ENCODE measurements at places on chromosomes 1 and 21. TPM values are rescaled to one million over a fixed set of nuclear protein-coding genes. Genes with fewer than 3 reads are reported as not detected.
A peak's percentile ranks its signal among the peaks of the same experiment; 100 is the strongest.

Gene BCL2L15
- 0.16 TPM for total RNA-seq

Gene ZNF593OS
- not detected for total RNA-seq

Gene NHLH1
- total RNA-seq = 0.96 TPM

- no peak overlapping the region for H3K27ac ChIP-seq
- H3K27me3 ChIP-seq = no peaks in the 10 kb centered on the region
- peaks cover 13% of the 10 kb centered on the region for H3K4me1 ChIP-seq
Measured at GRCh38 chr1:51253691-51254090, 17.6 kb downstream of the RNF11 start.

DNA sequence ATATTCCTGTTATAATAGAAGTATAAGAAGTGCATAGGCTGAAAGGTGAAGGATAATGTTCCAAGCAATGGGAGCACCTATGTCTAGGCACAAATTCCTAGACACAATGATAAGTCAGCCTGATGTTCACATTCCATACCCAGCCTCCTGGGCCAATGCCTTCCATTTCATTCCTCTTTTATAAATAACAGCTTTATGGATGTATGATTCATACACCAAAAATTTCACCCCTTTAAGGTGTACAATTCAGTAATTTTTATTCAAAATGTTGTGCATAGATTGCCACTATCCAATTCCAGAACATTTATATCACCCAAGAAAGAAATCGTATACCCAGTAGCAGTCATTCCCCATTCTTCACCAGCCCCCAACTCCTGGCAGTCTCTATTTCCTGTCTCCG lies 118.8 kb downstream of the BRINP2 start:
- no peak overlapping the region for H3K4me3 ChIP-seq
- no peak overlapping the region for H3K27ac ChIP-seq
- H3K36me3 ChIP-seq = no peaks in the 10 kb centered on the region
- H3K27me3 ChIP-seq = peaks cover 14% of the 10 kb centered on the region

- peaks cover 7% of the 10 kb centered on the region for H3K36me3 ChIP-seq
- no peaks in the 10 kb centered on the region for H3K27me3 ChIP-seq
- DNase-seq = no peak
- H3K4me3 ChIP-seq = no peak overlapping the region
- no peak overlapping the region for H3K27ac ChIP-seq
- peaks cover 23% of the 10 kb centered on the region for H3K4me1 ChIP-seq
Measured at GRCh38 chr1:15953791-15954241, 22.1 kb downstream of the ZBTB17 start.

DNA sequence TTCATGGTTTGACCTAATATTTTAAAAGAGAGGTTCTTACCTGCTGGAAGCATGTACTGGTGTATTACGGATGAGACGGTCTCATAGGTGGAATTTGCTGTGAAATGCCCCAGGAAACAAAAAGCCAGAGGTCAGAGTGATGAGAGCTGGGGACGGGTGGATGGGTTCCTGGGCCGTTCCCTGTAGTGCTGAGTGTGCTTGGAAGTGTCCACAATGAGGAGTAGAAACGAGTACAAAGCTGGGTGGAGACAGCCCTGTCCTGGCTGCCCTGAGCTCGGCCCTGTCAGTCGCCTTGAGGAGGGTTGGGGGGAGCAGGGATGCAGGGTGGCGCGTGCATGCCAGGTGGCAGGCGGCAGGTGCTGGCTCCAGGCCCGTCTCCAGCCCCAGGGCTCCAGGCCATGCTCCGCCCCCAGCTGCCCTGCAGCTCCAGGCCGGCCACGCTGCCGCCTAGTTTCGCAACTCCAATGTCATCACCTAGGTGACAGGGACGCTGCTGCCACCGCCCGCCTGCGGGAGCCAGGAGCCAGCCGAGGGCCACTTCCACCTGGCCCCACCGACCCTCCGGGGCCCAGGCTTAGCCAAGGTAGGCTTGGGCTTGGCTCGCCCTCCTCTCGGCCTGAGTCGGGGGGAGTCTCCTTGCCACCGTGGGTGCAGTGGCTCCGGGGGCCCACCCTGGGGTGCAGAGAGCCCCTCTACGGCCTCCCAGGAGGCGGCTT lies 16.4 kb downstream of the TP73 start:
- H3K4me3 ChIP-seq = no peak overlapping the region
- H3K27ac ChIP-seq = no peak overlapping the region
- DNase-seq = peak; percentile 50
- no peaks in the 10 kb centered on the region for H3K36me3 ChIP-seq
- H3K4me1 ChIP-seq = peaks cover 7% of the 10 kb centered on the region

DNA sequence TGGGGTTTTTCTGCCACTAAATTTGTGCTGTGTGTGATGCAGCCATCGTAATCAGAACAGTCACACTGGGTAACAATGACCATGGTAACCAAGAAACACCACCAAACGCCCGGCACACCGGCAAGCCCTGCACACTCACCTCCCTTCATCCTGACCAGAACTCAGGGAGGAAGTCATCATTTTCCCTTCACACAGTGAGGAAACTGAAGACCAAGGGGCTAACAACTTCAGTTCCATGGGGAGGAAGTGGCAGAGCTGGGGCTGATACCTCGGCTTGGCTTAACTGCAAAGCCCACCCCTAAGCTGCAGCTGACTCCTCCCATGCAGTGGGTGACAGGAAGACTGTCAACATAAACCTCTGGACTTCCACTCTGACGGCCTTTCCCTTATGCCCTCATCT lies 69.3 kb upstream of the BCAR3 start:
- no peak for DNase-seq
- H3K4me1 ChIP-seq = peaks cover 5% of the 10 kb centered on the region
- H3K27ac ChIP-seq = no peak overlapping the region
- no peak overlapping the region for H3K4me3 ChIP-seq
- H3K36me3 ChIP-seq = no peaks in the 10 kb centered on the region

DNA sequence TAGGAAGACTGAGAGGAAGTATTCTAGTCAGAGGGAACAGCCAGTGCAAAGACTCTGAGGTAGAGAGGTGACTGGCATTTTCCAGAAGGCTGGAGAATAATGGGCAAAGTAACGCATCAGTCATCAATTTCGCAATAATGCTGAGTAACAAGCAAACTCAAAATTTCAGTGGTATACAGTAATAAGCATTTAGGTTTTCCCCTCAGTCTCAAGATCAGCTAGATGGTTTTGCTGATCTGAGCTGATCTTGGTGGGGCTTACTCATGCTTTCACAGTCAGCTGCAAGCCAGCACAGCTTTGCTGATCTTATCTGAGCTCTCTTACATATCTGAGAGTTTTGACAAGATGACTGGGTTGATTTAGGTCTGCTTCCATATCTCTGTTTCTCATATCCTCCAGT lies 108.7 kb downstream of the TSEN15 start:
- H3K4me3 ChIP-seq = no peak overlapping the region
- H3K27me3 ChIP-seq = no peaks in the 10 kb centered on the region
- H3K4me1 ChIP-seq = peaks cover 11% of the 10 kb centered on the region
